ENCODE measurements at places on chromosomes 1 and 21.

DNA sequence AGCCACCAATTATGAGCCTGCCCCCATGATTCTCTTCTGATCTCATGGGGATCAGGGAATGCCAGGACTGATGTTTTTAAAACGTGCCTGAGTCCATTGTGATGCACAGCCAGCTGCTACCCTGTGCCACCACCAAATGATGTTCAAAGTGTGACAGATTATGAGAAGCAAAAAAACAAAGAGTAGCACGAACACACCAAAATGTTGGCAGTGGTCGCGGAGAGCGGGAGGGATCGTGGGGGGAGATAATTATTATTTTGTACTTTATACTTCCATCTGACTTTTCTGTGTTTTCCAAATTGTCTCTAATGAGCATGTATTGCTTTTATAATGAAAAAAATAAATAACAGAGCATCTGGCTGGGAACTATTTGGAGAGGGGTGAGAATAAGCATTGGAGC, 50.5 kb downstream of the EPHB2 start:
- DNase-seq: no peak

- peak; percentile 37 for DNase-seq
Measured at GRCh38 chr21:38402795-38403194, 95.5 kb downstream of the ERG start.

- no peak for DNase-seq
Measured at GRCh38 chr1:88341447-88341846, 342.6 kb upstream of the PKN2 start.

GRCh38 chr1:7388488-7389185, 382.5 kb upstream of the VAMP3 start:
- DNase-seq: no peak

GRCh38 chr1:233610628-233611027, 3.3 kb upstream of the KCNK1 start:
- no peak for DNase-seq

DNA sequence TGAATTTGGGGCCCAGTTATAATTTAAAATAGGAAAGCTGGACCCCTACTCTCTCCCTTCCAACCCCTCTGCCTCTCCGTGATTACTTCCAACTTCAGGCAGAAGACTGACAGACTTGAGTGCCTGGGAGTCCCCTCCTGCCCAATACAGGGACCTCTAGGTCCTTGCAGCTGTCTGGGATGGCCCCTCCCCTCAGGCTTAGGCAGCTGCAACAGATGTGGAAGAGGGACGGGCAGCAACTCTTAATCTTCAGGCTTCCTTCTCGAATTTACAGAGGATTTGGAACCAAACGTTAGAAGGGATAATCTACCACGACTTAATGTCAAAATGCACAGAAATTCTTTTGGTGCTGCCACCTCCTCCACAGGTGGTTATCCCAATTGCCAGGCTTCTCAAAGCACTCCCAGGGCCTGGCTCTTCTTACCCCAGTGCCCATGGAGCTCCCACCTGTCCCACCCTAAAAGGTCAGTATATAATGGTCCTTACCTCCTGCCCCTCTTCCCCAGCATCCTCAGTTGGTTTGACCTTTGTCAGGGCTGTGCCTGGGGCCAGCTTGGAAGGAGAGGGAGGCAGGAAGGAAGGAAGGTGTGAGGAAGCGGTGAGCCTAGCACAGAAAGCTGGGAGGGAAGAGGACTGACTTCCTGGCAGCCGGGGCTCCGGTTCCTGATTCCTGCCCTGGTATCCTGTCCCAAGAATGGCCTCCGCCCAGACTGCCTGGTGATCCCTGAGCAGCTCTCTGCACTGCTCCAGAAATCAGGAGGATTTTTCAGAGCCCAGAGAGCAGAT, 2.8 kb downstream of the PEA15 start:
- DNase-seq: peak; percentile 68

DNA sequence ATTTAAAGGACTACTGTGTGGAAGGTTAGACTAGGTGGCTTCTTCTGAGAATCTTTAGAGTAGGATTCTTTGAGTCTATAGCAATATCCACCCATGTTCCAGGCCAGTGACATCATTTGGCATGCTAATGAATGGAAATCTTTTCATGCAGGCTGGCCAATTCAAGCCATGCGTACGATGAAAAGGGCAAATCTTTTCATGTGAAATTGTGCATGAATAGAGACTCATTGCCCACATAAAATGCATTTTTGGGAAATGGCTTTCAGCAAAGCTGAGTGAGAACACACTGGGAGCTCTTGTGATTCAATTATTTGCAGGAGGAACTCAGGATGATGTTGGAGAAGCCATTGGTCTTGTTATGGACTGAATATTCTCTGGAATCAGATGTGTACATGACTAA, 324.9 kb upstream of the DAB1 start:
- no peak for DNase-seq

GRCh38 chr1:12069623-12070244, 6.6 kb downstream of the TNFRSF8 start:
- DNase-seq: peak; percentile 25

GRCh38 chr1:204544321-204544720, 28.1 kb downstream of the MDM4 start:
- no peak for DNase-seq

GRCh38 chr1:219954052-219954451, 25.7 kb upstream of the SLC30A10 start:
- no peak for DNase-seq

DNA sequence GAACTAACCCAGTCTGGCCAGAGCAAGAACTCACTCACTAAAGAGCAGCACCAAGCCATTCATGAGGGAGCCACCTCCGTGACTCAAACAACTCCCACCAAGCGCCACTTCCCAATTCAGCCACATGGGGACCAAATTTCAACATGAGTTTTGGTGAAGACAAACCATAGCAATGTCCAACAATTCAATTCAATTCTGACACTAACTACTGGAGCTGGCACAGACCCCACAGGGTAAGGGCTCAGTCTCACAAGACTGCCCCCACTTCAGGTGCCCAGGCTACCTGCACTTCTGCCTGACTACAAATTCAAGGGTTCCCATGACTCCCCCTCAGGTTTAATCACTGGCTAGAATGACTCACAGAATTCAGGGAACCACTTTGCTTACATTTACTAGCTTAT, 48.8 kb upstream of the RAP1A start:
- peak; percentile 30 for DNase-seq

DNA sequence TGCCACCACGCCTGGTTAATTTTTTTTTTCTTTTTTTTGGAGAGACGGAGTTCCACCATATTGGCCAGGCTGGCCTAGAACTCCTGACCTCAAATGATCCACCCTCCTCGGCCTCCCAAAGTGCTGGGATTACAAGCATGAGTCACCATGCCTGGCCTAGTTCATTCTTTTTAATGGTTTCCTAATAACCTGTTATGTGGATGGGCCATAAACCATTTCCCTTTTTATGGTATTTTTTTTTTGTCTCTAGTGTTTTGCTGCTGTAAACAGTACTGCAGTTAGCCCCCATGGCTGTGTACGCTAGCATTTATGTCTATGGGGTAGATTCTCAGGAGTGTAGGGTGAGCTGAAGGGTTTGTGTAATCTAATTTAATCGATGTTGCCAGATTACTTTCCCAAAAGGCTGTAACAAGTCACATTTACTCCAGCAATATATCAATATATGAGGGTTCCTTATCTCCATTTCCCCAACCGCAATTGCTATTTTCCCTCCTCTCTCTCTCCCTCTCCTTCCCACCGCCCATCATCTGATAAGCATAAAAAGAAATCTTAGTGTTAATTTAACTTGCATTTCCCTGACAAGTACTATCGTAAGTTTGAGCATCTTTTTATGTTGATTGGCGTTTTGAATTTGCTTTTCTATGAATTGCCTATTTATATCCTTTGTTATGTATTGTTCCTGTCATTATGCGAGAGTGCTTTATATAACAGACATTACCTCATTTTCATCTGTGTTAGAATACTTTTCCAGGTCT, 28.7 kb downstream of the RCSD1 start:
- DNase-seq: no peak

- no peak for DNase-seq
Measured at GRCh38 chr1:87052961-87053360, 138.5 kb downstream of the HS2ST1 start.

DNA sequence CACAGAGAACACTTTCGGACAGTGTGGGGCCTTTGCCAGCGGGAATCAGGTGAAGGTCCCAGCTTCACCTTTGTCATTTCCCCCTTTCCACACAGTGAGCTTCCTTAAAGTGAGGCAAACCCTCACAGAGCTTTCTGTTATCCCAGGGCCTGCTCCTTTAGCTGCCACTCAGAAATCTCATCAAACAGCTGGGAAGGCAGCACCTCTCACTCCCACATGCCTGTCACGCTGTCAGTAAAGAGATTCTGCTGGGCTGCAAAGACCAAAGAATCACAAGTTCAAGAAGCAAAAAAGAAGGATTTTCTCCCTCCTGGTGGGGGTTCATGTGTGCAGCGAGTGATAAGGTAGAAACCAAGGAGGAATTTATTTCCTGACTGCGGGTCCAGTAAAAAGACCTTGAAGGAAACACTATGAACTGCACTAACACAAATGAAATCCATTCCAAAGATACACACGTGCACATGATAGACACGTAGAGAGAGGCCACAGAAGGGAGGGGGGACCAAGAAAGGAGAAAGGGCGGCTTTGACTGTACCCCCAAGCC, 44.0 kb downstream of the HTR6 start:
- DNase-seq: peak; percentile 23

GRCh38 chr1:164040754-164041153, 518.2 kb upstream of the PBX1 start:
- no peak for DNase-seq

DNA sequence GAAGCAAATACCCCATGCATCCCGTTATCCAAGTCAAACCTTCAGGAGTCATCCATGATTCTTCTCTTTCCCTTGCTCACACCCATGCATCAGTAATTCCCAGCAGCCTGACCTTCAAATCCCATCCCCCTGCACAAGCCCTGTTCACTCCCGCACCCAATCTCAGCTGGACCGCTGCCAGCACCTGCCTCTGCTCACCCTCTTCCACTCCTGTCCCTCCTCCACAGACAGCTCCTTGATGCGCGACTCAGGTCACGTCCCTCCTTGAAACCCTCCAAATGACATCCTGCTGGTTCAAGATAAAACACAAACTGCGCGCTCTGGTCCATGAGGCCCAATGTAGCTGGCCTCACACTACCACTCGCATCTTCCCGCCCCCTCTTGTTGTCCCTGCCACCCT, 43.4 kb upstream of the MPZL1 start:
- peak; percentile 44 for DNase-seq

DNA sequence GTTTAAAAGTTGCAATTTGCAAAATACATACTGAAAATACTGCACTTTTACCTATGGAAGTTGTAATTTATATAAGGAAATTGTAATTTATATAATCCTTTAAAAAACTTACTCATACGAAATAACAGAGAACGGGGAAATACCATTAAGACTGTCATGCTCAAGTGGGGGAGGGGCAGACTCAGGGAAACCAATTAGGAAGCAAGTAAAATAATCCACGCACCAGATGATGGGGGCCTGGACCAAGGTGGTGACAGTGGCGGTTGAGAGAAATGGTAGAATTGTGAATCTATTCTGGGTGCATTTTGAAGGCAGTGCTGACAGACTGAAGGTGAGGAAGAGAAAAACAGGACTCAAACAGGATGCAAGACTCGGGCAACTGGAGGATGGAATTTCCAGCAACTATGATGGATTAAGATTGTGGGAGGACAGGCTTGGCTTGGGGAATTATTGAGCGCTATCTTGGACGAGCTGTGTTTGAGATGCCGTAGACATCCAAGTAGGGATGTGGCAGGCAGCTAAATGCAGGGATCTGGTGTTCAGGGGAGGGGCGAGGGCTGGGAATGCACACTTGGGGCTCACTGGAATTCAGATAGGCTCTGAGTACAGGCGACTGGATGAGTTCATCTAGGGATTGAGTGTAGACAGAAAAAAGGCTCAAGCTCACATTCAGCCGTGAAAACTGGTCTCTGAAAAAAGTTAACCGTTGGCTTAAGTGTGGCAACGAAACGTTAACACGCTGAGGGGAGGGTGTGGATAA, 977 bp downstream of the LCA5L start:
- peak; percentile 77 for DNase-seq
